ENCODE measurements at places on chromosomes 3 and 15.

- DNase-seq, result no peak
Observed at GRCh38 chr3:189718215-189718614, 87.0 kb downstream of the TP63 start.

DNA sequence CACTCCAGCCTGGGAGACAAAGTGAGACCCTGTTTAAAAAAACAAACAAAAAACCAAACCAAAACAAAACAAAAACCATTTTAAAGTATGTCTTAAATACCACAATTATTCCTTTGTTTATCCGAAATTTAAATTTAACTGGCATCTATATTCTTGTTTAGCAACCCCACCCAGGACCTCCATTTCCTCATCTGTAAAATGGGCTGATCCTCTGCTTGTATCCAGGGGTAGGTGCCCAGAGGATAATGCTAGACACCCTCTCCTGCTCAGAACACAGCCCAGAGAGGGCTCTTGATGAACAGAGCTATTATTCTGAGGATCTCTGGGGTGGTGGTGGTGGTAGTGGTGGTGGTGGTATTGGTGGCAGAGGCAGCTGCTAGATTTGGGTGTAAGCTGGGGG is 9.8 kb downstream of the SH2D7 start:
- no peak for DNase-seq

- DNase-seq, result peak; percentile 66
Observed at GRCh38 chr3:51982352-51982837, 940 bp upstream of the ACY1 start.

- DNase-seq, result no peak
Observed at GRCh38 chr3:55543181-55543614, 56.1 kb upstream of the WNT5A start.

GRCh38 chr15:98292442-98293240 is 332.1 kb downstream of the ARRDC4 start:
- peak; percentile 92 for DNase-seq

- DNase-seq, result peak; percentile 41
Observed at GRCh38 chr15:25182736-25183445, 228.1 kb downstream of the SNRPN start.

DNA sequence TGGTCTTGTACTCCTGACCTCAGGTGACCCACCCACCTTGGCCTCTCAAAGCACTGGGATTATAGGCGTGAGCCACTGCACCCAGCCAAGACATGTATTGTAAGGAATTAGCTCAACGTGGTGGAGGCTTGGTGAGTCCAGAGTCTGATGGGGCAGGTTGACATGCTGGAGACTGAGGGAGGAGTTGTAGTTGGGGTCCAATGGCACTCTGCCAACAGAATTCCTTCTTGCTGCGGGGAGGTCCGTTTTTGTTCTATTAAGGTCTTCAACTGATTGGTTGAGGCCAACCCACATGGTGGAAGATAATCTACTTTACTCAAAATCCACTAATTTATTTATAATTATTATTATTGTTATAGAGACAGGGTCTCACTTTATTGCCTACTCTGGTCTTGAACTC is 30.1 kb downstream of the PLA2G4D start:
- DNase-seq, result no peak

- no peak for DNase-seq
Observed at GRCh38 chr3:73461547-73461946, 163.2 kb downstream of the PDZRN3 start.

- no peak for DNase-seq
Observed at GRCh38 chr3:129526121-129526900, 2.1 kb upstream of the RHO start.

DNA sequence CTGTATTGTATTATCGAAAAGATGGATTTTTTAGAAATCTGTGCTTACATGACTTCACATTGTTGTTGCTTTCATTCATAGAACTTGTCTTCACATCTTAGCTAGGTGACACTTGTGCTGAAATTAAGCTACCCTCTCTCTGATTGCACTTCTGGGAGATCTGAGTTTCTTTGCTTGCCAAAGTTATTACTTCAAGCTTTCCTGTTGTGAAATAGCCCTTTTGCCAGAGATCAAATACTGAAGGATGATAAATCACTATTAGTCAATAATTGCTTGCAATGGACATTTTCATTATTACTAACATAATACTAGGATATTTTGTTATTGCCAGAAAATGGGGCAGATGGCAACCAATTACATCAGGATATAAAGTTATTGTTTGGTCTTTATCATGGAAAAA is 34.7 kb downstream of the PIK3CA start:
- DNase-seq, result no peak

DNA sequence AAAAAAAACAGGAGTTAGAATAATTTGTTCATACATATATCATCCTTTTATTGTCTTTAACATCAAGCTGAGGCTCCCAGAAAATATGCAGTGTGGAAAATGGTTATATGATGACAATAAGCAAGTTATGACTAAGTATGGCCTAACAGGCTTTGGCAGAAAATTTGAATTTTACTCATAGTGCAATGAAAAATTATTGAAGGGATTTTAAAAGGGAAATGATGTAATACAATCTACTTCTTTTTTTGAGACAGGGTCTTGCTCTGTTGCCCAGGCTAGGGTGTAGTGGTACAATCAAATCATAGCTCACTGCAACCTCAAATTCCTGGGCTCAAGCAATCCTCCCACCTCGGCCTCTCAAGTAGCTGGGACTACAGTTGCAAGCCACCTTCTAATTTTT is 78.7 kb downstream of the FAIM start:
- DNase-seq, result no peak

DNA sequence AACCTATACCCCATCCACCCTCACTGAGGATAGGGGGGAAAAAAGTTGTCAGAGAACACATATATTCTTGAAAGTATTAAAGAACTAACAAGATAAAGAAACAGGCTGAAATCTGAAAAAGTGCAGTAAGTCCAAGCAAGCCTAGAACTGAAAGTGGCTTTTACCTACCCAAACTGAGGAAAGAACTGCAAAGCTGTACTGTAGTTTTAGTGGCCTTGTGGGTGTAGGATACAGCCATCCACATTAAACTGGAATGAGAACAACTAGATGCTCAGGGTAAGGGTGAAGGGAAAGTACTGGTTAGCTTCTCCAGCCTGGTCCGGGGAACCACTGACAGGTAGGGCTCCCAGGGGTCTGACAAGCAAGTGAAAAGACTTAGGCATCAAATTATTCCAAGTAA is 10.1 kb downstream of the UBP1 start:
- DNase-seq, result no peak

- no peak for DNase-seq
Observed at GRCh38 chr15:34621675-34622074, 38.2 kb upstream of the GOLGA8B start.

DNA sequence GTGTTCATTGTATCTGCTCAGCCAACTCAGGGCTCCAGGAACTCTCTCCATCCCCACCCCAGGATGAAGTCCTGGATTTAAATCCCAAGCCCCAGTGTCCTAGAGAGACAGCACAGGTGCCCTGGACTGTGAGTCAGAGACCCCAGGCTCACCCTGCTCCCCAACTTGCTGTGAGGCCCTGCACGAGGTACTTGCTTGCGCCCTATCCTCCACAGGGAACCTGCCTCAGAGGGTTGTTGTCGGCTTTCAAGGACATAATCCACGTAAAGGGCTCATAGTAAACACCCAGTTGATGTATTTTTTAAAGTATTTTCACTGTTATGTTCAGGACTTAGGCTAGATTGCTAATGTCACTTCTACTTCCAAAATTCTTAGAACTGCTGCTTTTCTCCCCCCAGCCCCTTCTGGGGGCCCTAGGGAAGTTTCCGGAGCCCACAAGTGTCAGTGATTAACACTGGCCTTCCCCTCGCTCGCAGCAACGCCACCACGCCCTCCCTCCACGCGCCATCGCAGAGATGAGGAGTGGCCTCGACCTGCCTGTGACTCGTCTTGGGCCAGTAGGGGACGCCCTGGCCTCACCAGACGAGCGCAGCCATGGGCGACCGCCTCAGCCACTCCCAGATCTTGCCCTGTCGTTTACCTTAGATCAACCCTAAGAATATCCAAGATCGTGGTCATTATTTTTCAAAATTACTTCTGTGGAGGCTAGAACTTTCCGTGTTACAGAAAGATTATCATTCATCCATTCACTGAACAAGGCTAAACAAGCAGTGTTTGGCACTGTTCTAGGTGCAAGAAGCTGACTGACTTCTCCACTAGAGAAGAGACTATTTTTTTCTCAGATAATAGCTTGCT is 6.0 kb upstream of the SRP14 start:
- peak; percentile 85 for DNase-seq

DNA sequence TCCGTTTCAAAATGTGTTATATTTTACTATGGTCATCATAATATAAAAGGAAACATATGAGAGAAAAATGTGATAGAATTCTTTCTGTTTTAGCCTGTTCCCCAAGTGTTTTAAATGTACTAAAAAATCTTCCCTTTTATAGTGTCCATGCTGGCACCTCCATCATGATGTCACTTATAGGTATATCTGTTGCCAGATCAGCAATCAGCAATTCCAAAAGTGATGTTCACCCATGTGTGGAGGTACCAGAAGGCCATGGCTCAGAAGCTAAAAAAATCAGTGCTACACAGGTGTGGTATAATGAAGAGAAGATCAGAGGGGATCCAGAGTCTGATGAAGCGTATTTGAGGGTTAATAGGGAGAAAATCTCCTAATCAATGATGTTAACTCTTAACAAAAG is 1.1 kb upstream of the GPR15 start:
- DNase-seq, result no peak

GRCh38 chr3:149058198-149058597 is 28.1 kb downstream of the HLTF start:
- DNase-seq, result no peak

- peak; percentile 52 for DNase-seq
Observed at GRCh38 chr3:124360563-124360962, 368.6 kb upstream of the ROPN1 start.

GRCh38 chr3:195877136-195877715 is 31.1 kb downstream of the TNK2 start:
- DNase-seq, result no peak

DNA sequence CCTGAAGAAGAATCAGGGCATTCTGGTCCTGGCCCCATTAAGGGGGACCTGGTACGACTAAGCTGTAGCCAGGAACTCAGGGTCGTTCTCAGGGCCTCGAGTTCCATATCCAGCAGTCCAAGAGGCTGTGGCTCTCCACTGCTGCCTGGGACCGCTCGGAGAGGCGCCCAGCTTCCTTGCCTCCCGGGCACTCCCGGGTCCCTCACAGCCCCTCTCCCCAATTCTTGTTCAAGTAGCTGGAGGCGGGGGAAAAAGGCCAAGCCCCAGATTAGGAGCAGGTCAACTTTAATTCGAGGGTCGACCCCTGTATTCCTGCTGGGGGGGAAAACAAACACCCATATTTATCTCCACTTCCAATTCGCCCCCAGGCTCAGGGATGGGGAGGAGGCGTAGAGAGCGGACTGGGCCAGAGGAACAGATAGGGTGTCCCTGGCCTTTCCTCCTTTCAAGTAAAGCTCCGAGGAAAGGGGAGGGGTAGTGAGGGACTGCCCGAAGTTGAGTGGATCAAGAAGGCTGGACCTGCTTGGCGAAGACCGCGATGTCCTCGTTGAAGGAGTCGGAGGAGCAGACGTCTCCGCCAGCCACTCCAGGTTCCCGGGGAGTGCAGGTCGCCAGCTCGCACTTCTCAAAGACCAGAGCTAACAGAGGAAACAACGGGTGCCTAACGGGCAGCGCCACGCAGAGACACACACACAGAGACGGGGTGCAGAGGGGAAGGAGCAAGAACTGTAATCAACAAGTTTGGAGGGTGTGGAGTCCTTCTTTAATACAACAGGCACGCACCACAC is 4.4 kb downstream of the MEIS2 start:
- peak; percentile 50 for DNase-seq

GRCh38 chr3:156620901-156621300 is 53.5 kb upstream of the TIPARP start:
- no peak for DNase-seq

- DNase-seq, result no peak
Observed at GRCh38 chr3:15983693-15984092, 185.9 kb upstream of the ANKRD28 start.

DNA sequence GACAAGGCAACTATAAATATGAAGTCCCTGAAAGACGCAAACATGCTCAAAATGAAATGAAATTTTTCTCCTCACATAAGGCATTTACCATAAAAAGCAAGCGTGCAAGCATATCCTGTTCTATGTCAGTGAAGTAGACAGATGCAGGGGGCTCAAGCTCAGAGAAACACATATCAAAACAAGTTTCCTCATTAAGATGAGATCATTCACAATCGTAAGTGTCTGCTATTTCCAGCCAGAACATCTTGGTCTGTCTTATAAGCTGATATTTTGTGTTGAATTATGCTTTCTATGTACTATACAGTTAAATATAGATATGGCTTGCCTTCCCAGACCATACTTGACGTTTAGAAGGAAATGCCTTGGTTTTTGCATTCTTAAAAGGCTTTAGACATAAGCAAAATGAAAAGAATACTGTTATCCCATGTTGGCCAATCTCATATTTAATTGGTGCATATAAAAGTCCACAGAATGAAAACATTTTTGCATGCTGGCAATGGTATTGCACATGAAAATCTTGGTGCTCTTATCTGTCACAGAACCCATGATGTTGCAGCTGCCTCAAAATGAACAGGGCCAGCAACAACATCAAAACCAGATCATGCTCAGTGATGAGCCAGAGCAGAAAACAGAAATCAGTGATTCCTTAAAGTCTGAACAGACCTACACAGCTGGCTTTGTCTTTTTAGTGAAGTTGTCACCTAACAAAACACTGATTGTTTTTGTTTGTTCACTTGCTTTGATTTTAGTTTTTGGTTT is 65.4 kb downstream of the SIDT1 start:
- DNase-seq, result no peak

- DNase-seq, result no peak
Observed at GRCh38 chr15:27398631-27399161, 427.7 kb downstream of the GABRG3 start.

DNA sequence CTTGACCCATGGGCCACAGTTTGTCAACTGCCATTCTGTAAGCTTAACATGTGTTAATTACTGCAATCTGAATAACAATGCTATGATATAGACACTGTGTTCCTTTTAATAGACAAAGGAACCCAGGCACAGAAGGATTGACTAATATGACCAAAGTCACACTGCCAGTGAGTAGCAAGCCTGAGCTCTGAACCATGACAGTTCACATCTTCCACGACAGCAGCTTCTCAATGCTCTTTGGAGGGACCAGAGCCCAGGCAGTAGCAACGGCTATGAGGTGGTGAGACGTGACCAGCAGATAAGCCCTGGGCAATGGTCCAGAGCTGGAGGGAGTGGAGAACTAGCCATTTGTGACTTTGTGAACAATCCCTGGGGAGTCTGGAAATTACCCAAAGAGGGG is 19.4 kb downstream of the CA12 start:
- DNase-seq, result no peak

DNA sequence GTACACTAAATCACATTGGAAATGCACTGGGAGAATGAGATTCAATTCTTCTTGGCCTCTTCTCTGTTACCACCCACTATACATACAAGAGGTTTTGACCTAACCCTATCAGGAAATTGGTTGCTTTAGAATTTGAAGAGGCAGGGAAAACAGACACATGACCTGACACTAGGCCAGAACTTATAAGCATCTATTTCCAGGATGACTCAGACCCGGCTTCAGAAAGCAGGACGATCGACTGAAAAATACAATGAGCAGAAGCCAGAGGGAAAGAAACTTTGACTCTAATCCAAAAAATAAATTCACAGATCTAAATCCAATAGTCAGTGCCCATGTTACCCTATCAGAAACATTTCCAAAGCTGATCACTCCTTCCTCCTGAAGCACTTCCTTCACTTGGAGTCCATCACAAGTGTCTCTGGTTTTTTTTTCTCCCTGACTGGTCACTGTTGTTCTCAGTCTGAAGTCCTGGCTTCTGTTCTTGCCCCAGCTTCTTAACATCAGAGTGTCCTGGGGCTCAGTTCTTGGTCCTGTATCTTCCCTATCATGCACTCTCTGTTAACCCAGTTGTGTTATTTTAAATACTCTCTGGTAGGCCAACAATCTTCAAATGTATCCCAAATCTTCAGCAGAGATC is 133.6 kb downstream of the P2RY1 start:
- DNase-seq, result no peak

All from WTC11 (cell line).